Activated CD4-positive, CD25-positive, alpha-beta regulatory T cell (primary cell): ENCODE measurements at places on chromosomes 1 and 21.

DNA sequence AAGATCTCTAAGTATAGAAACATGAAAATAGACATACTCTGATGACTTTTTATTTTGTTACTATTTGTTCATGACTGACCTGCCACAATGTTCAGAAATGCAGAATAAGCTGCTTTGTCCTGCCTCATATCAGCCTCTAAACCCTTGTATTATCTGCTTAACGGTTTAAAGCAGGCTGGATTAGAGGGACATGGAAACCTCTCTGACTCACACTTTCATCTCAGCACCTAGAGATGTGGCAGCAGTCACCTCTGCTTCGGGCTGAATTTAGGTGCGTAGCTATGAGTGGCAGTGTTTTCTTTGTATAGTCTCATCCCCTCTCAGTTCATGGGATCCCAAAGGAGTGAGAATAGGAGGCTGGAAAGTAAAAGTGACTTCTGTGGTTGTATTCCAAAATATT lies 255.4 kb downstream of the RGS7 start:
- no peak for DNase-seq

GRCh38 chr1:6601049-6601922 lies 1.4 kb downstream of the KLHL21 start:
- DNase-seq, result peak; percentile 36

DNA sequence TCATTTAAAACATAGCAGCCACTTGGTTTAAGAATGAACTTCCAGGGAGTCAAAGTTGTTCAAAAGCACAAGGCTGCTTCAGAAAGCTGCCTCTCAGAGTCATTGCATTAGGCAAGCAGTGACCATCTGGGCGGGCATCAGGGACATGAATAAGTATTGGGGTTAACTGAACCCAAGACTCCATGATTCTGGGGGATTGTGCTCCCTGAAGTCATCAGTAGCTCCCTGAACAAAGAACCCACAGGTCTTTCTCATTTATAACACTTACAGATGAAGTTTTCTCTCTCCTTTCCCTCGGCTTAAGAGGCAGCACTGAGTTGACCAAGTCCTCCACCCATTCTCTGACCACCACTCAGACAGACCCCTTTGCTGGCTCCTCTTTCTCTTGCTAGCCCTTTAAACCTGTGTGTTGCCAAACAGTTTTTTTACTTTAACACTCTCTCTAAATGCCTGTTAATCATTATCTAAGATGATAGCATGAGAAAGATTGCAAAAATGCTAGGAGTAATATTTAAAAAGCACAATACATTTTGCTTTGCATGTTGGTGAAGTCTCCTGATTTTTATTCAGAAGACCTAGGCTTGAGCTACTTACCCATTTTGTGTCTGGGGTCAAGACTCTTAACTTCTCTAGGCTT lies 77.0 kb upstream of the ARHGAP29 start:
- no peak for DNase-seq

DNA sequence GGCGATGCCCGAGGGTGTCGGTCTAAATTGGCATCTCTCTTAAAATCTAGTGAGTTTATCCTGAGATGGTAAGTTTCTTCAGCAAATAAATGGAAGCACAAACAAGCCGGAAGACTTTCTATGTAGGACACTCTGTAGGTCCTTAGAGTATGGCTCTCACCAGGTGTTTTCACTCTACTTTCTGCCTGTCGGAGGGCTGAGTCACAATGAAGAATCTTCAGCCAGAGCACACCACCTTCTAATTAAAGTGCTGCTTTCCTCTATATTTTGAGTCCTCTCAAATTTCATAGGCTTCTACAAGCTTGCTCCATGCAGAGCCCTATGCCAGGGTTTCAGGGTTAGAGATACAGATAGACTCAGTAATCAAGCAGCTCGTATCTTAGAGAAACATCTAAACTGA lies 27.1 kb downstream of the KCNK1 start:
- DNase-seq, result no peak

- DNase-seq, result no peak
Observed at GRCh38 chr1:246213502-246213901, 293.6 kb downstream of the SMYD3 start.

- no peak for DNase-seq
Observed at GRCh38 chr1:170316270-170316669, 170.5 kb downstream of the NTMT2 start.
